ENCODE measurements at places on chromosomes 3 and 15.

DNA sequence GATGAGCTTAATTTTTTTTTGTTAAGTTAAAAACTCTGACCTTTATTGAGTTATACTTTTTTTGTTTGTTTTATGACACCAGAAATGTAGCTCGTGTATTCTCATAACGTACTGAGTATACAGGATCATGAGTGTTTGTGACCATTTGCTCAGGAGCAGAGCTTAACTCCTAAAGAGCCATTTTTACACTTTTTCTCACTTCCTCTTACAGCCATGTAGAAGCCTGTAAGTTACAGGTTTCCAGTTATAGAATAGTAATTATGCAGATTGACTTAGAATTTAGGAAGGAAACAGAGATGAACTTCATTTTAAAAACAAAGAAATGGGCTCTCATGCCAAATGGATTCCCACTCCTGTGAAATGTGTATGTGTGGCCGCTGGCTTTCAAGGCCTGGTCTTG lies 151.7 kb downstream of the MCTP2 start:
- DNase-seq, result no peak

DNA sequence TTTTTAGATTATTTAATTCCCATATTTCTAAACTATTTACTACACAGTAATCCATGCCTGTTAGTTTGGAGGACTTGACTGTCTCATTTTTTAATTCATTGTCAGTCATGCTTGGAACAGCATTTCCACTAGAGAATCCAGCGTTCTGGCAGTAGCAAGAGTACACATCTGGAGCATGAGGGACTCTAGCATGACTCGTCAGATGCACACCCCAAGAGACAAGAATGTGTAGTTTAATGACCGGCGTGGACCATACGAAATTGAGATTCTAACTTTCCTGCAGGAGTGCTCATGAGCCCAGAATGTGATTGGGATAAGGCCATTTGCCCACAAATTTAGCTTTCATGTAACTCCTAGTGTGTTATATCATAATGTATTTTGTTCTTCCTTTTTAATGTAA lies 48.9 kb downstream of the ASB7 start:
- no peak for DNase-seq

- DNase-seq, result peak; percentile 43
Measured at GRCh38 chr15:40047415-40048210, 8.6 kb upstream of the SRP14 start.

GRCh38 chr3:150252462-150252861 lies 155.6 kb upstream of the TSC22D2 start:
- DNase-seq, result no peak

- DNase-seq, result no peak
Measured at GRCh38 chr15:71571641-71572040, 238.7 kb upstream of the NR2E3 start.

GRCh38 chr3:99315896-99316295 lies 322.5 kb upstream of the COL8A1 start:
- no peak for DNase-seq

GRCh38 chr3:123055352-123055751 lies 11.5 kb upstream of the PDIA5 start:
- no peak for DNase-seq

DNA sequence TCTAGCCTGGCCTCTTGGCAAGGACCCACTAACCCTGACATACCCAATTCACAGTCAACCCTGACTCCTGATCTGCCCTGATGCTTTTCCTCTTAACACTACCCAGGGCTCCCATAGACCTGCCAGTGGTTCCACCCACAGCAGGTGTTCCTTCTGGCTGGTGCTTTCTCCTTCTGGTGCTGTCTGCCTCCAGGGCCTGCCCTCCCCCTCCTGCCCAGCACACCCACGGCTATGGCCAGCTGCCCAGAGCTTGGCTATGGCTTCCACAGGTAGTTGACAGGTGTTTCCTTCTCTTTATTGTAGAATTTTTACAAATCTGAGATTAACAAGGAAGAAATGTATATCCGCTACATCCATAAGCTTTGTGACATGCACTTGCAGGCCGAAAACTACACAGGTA lies 46.5 kb upstream of the MANF start:
- no peak for DNase-seq

DNA sequence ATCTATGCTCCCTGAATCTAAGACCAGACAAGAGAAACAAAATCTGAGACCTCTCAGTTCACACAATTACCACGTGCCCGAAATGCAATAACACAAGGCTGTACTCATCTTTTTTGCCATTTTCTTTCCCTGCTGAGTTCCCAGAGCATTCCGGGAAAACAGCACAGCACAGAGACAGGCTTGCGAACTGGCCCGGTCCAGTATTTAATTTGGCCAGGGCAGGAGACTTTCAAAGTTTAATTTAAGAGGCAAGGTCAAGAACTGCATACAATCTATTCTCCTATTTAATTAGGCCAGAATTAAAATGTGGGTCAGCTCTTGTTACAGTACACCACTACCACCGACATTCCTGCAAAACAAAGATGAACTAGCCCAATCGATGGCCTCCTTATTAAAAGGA lies 87.5 kb upstream of the SNRPA1 start:
- DNase-seq, result no peak

- DNase-seq, result no peak
Measured at GRCh38 chr15:72082176-72082575, 35.8 kb downstream of the MYO9A start.

DNA sequence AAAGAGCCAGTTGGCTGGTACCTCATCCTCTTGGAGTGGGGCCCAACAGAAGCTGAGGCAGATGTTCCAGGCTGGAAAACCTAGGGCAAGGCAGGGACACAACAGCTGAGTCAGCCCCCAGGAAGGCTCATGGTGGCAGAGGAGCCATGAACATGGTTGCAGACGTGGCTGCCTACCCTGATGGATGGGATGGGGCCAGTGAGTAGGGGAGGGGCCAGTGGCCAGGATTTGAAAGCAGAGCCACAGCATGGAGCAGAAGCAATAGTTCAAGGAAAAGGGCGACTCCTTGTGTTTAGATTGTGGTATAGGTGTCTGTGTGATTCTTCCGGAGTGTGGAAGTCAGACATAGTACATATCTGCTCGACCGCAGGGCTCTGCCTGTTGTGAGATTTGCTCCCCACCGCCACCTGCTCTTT lies 24.2 kb downstream of the PXYLP1 start:
- no peak for DNase-seq

DNA sequence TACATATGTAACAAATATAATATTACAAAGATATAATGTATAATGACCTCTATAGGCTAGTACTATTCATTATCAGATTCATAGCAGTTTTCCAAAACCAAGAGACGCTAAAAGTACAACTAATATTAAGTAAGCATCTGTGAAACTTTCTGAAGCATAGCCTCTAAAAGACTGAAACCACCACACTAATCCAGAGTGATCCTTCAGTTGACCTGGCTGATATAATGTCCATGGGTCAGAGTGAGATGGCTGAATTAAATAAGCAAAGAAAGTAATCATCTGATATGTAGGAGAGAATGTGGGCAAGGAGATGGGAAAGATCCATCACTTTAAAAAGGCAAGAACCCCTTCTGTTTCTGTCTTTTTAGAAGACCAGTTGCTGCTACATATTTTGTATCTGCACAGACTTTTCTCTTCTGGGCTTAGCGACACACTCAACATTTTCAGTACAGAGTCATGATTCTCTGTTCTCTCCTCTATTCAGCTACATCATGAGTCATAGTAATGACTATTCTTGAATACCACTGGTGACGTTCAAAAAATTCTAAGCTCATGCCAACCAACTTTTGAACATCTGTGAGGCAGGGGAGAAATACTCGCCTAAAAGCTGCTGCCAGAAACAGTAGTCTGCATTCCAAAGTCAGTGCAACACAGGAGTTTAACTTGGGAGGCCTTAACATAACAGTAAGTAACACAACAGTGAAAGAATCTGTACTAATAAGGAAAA lies 149.6 kb downstream of the MAGI1 start:
- DNase-seq, result no peak

GRCh38 chr3:70737666-70738290 lies 425.3 kb upstream of the MDFIC2 start:
- DNase-seq, result no peak

DNA sequence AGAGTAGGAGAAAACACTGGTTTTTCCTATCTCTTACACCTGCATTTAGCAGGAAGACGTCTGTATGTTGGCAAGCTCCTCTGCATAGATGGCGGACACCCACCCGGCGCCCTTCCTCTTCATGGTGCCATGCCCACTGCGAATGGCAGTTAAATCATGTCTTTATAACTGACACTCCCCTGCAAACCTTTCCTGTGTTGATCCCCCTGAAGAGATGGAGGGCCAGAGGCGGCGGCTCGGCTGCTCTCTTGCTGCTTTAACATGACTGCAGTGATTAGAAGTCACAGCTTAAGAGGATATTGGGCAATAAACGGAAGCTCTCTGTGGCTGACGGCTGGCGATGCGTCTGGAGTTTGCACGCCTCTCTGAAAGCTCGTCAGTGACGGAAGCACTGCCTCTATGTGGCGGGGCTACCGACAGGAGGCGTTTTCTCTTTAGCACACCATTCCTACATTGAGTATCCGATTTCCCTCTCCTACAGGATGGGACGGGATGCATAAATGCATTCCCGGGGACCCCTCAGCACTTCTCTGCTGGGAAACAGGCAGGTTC lies 25.5 kb upstream of the SNRPA1 start:
- peak; percentile 25 for DNase-seq

All from activated T-helper 1 cell treated with anti-CD3 and anti-CD28 coated beads, Interleukin-2, amount 50 U/mL, for 16 hours (primary cell).